CD8-positive, alpha-beta memory T cell (primary cell): ENCODE measurements at places on chromosomes 7 and 10. TPM values are rescaled to one million over a fixed set of nuclear protein-coding genes. Genes with fewer than 3 reads are reported as not detected.

GRCh38 chr7:51265066-51265907, 51.3 kb downstream of the COBL start:
- DNase-seq: no peak

- DNase-seq: no peak
These were observed 245.0 kb downstream of the HDAC9 start for GRCh38 chr7:18740579-18740988.

GRCh38 chr10:76869931-76870330, 767.7 kb downstream of the KCNMA1 start:
- DNase-seq: no peak

RAB19 gene
- total RNA-seq: 7.5 TPM

- DNase-seq: no peak
These were observed 55.5 kb downstream of the KLF6 start for GRCh38 chr10:3729397-3729976.

GRCh38 chr10:108556186-108556585, 1367.1 kb downstream of the XPNPEP1 start:
- no peak for DNase-seq

- no peak for DNase-seq
These were observed 100.6 kb upstream of the PDE1C start for GRCh38 chr7:32170838-32171237.

GRCh38 chr7:18059171-18059570, 31.5 kb upstream of the PRPS1L1 start:
- no peak for DNase-seq

DNA sequence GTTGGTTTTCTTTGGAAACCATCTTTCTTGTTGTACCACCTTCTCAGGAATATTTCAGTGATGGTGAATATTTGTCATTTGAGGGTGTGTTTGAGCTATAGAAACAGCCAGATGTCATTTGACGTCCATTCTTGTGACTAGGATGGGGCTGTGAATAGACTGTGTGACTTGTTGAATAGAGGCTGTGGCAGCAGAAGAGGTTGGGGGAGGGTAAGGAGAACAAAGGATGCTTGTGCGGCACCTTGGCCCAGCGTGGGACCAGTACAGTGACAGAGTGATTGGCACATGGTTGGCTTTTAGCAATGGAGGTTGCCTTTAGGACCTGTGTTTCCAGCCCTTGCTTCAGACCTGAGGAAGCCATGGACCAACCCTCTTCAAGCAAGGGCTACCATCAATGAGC, 11.3 kb downstream of the DMBT1 start:
- DNase-seq: no peak

DNA sequence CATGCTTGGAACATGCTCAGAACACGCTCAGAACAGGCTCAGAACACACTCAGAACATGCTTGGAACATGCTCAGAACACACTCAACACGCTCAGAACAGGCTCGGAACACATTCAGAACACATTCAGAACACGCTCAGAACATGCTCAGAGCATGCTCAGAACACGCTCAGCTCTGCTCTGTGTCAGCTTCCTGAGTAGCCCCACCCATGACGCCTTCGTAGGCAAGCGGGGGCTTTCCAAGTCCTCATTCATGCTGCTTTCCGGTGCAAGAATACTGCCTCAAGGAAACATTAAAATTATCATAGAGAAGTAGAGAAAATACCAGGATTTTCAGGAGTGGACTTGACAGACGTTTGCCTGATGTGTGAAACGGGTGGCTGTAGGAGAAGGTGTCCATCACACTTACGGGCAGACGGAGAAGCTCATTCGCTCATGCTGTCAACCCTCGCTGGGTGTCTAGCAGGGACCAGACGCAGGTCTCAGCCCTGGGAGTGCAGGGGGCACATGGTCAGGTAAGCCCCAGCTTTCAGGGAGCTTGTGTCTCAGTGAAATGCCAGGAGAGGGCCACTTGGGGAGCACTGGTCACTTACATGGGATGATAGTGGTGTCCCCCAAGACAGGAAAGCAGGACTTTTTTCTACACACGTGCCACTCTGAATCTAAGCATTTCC, 24.7 kb downstream of the EN2 start:
- DNase-seq: peak; percentile 16

INSYN2A gene
- not detected for total RNA-seq

MSMB gene
- total RNA-seq: not detected

HOXA5 gene
- total RNA-seq: not detected

DNA sequence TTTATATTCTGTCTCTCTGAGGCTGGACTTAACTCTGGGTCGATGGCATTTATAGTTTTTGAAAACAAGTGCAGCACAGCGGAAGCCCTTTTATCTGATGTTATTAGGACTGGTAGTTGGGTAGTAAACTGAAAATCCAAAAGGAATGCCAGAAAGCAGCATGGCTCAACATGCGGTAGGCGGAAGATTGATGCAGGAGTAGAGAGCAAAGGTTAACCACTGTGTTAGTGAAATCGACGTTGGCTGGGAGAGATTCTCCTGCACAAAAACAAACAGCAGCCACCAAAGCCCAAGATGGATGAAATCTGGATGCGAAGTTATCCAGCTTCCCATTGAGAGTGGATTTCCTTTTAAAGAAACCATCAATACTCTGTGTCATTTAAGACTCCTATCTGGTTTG, 54.5 kb upstream of the EMX2 start:
- no peak for DNase-seq

KAZALD1 gene
- total RNA-seq: 0.18 TPM

GRCh38 chr7:95011146-95011928, 103.9 kb downstream of the PPP1R9A start:
- no peak for DNase-seq

- DNase-seq: no peak
These were observed 27.2 kb downstream of the PODXL start for GRCh38 chr7:131529179-131529578.

DNA sequence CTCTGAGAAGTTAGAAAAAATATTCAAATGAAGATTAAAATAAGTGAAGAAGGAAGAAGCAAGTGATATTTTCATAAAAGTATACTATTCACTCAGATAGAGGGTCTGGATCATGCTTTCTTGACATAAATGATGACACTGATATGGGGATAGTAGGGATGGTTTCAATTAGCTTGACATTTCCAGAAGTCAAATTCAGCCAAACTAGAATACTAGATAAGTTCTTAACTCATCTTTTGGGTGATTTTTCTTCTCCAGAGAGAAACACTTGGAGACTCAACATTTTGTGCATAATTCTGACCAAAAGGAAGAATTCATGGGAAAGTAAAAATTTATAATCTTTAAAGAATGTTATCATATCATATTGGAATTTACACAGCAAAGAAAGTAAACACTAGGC, 152.0 kb upstream of the LRGUK start:
- no peak for DNase-seq

GRCh38 chr10:16894821-16895220, 77.6 kb upstream of the RSU1 start:
- no peak for DNase-seq

- DNase-seq: no peak
These were observed 65.2 kb downstream of the LYZL1 start for GRCh38 chr10:29353887-29354561.
